Thymus (tissue), 14 donors: ENCODE measurements at places on chromosomes 4 and X. TPM values are rescaled to one million over a fixed set of nuclear protein-coding genes. Genes with fewer than 3 reads are reported as not detected.

DNA sequence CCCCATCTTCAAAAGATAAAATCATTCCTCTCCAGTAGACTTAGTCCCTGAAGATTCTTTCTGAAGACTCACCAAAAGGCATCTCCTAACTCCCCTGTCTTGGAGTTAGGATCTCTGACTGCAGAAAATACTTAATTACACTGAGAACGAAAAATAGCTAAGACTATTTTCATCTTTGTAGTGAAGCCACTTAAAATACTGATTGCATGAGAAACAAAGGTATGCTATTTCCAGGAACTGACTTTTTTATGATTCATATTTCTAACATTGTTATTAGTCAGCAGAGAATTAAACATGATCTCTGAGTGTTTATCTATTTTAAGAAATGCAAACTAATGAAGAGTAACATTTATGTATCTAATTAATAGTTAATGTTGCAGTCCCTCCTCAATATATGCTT, 71.8 kb upstream of the NR3C2 start:
- no peak for DNase-seq

DNA sequence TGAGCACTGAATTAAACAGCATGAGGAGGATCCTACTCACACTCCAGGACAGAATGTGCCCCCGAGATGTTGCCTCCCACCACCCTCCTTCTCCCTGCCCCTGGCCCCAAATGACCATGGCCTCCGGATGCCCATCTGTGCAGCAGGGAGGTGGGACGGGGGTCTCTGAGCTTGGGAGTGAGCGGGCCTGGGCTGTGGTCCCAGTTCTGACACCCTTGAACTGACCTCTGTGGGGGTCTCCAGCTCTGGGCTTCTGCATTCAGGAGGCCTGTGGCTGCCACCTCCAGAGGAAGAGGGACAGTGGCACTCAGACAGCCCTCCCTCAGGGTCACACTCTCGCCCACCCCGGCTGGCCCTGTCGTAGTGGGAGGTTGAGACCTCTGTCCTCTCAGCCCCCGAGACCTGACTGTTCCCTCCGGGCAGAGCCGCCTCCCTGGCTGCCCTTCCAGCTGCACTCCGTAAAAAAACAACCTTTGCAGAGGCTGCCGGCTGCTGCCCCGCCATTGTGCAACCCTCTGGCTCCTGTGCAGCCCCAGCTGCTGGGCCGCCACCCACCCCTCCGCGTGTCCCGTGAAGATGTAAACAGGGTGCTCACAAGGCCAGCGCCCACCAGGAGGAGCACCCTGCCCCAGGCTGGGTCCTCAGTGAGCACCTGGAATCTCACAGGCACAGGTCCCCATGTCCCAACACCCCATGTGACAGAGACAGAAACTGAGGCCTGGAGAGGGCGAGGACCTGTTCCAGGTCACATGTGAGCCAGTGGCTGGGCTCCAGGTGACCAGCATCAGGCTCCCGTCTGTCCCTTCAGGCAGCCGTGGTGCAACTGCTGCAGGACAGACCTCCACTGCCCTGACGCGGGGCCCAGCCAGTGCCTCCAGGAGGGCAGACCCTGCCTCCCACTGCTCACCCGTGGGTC, 39.6 kb downstream of the HTRA3 start:
- no peak for DNase-seq

GRCh38 chr4:3035249-3035648, 39.1 kb downstream of the HTT-AS start:
- DNase-seq, result no peak

Gene SHROOM2
- 2.3 TPM for total RNA-seq

Gene CPE
- 52.3 TPM for total RNA-seq

GRCh38 chr4:112817933-112818593, 181.1 kb downstream of the LARP7 start:
- no peak for DNase-seq

Gene UNC5C
- total RNA-seq, result 1.8 TPM

DNA sequence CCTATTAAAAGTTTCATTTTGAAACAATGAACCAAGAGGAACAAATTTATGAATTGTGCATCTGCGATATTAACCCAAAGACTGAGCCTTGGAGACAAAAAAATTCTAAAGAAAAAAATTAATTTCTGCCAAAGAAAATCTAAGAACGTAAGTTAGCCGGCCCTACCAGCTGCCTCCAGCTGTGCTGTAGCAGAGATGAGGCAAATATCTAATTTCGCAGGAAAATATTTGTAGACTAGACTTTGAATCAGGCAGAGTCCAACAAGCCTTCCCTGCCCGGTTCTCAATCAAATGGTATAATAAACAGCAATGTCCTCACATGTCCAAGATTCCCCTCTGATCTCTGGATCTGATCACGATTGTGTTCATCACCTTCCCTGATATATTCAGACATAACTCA, 21.2 kb upstream of the SMIM20 start:
- no peak for DNase-seq

DNA sequence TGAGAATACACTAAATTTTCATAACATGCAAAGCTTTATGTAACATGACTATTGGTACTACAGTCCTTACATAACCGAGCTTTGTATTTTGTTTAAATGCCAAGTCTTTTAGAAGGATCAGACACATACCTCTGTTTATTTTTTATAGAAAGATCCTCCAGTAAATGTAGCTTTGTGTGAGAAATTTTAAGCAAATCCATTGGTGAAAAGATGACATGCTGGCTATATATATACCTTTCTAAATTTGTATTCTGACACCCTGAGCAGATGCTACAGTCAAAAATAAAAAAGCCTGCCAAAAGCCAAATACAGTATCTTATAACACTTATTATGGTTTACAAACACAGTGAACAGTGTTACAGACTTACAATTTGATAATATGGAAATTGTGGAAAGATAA, at the start of gene YIPF7:
YIPF7 (minus strand) TSS at position 201 of the 400 bp plus-strand sequence. CDS start 1,525 bp downstream, outside the sequence.
- no peak for DNase-seq
